ENCODE measurements at places on chromosomes 4 and X.

DNA sequence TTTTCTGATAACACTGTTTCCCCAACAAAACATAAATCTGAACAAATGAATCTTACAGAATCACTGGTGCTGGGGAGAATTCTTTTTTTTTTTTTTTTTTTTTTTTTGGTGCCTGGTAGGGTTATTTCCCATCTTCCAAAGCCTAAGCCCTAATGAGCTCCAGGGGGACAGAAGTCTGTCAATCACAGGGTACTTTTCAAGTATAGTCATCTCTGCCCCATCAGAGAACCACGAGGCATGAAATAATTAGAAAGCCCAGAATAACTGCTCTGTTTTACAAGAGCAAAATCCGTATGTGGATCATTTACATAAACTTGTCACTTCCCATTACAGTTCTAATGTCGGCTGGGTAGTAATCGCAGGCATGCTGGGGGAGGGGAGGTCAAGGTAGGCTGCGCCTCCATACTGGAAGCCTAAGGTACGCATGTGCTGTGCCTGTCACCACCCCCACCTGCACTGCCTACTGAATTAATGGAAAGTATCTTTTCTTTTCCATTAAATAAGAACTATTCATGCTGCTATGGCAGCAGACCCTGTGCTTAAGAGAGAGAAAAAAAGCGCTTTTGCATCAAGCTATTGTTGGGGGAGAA lies 164.7 kb upstream of the LEF1 start:
- no peak for DNase-seq

GRCh38 chrX:17375637-17376430 lies 834 bp downstream of the NHS start:
- DNase-seq, result no peak

DNA sequence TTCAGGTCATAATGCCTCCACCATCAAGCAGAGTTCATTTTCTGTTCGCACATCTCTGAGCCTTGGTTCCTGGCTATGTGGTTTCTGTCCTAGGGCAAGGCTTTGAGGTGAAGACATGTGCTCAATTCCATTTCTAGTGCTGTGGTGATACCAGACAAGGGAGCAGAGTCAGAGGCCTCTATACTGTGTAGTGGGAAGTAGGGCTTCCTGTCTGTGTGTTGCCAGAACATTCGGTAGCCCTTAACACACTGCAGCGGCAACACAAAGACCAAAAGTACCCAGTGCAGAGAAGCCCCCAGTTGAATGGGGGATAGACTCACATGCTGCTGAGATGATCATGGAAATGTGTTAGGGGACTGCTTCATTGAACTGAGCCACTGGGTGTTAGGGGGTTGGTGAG lies 56.4 kb downstream of the STARD8 start:
- no peak for DNase-seq

GRCh38 chr4:181775298-181775697 lies 467.9 kb upstream of the TENM3 start:
- DNase-seq, result no peak

GRCh38 chr4:26907731-26908599 lies 47.3 kb downstream of the STIM2 start:
- DNase-seq, result no peak

DNA sequence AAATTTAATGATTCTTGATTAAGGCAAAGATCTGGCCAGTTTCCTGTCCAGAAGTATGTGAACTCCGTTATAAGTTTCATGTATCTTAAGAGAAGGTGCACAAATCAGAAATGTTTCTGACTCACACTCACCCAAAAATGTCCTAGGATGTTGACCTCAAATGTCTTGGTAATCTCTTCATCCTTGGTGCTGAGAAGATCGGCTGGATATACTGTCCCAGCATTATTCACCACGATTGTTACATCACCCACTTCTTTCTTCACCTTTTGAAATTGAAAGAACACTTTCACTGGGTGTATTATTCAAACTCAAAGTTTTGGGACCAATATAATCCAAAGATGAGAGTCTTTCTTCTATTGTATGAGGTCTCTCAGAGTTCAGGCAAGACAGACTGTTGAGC lies 5.7 kb downstream of the HSD17B13 start:
- DNase-seq, result no peak

- DNase-seq, result no peak
Measured at GRCh38 chr4:94011190-94011589, 182.6 kb downstream of the ATOH1 start.

DNA sequence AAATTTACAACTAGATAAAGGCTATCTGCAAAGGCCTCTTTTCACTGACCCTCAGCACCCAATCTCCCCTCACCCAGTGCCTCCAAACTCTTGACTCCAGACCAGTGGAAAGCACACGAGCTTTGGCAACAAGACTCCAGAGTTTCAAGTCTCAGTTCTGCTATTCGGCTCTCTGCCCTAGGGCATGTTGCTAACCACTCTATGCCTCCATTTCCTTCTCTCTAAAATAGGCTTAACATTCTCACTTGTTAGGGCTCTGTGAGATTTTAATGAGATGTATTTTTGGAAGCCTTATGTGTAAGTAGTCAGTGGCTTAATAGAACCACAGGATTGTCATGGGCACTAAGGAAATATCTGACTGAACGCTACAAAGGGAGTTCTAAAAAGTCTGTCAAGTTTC lies 116.5 kb upstream of the IQCM start:
- DNase-seq, result no peak

DNA sequence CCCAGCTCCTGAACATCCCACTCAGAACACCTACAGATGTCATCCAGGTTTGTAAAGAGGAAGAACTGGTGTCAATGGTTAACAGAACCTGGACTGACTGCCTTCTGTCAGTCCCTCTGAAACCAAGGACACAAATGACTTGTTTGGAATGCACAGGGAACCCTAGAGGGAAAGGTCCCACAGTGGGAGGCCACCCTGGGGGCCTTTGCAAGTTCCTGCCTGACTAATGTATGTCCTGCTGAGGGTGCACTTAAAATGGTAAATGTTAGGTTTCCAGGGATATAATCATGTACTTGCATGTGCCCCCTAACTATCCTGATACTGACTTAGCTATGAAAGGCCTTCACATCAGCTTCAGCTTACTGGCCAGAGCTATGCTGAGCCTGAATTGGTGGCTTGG lies 15.0 kb upstream of the XAGE2 start:
- DNase-seq, result no peak

GRCh38 chr4:163109967-163110366 lies 56.7 kb downstream of the NAF1 start:
- DNase-seq, result no peak

DNA sequence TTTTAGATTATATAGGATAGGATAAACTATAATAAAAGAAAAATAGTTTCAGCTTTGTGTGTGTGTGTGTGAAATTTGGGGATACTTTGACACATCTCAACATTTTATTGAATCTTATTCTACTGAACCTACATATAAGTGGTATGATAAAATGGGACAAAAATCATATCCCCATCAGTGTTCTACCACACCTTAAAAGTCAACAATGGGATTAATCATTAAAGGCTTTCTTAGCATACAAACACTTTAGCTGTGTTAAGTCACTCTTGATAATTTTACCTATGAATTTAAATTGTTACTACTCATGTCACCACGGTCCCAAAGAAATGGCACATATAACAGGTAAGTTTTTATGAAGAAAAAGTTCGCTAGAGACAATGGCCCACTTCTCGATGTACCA lies 37.7 kb upstream of the LRBA start:
- no peak for DNase-seq

DNA sequence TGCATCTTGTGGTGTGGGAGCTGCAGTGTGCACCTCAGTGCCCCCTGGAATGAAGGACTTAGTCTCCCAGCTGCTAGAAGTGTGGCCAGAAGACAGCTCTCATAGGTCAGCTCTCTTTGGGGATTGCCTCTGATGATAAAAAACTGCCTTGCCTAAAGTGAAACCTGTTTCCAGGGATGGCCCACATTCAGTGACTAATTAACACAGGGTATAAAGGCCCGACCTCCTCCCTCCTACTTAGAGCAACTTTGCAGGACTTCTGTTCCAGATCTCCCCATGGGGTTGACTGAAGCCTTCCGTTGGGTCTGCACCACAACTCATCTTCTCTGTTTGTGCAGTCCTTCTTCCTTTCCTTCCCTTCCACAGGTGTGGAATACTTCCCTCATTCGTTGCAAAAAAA lies 53.2 kb downstream of the SPINK2 start:
- no peak for DNase-seq

DNA sequence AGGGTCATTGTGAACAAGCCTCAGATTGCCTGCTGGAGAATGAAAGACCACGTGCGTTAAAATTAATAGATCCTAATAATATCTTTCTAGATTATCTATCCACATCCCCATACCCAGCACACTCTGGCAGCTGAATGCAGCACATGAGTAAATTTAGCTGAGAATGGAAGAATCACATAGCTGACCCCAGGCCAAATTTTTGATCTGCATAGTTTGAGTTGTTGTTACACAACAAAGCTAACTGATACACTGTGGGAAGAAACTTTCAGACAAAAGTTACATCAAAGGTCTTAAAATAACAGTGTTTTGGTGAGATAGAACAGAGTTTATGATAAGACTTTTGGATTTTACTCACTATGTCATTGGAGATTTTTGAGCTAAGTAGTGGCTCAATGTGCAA lies 72.4 kb upstream of the ANXA10 start:
- no peak for DNase-seq

GRCh38 chr4:40122941-40123340 lies 66.3 kb downstream of the N4BP2 start:
- no peak for DNase-seq

DNA sequence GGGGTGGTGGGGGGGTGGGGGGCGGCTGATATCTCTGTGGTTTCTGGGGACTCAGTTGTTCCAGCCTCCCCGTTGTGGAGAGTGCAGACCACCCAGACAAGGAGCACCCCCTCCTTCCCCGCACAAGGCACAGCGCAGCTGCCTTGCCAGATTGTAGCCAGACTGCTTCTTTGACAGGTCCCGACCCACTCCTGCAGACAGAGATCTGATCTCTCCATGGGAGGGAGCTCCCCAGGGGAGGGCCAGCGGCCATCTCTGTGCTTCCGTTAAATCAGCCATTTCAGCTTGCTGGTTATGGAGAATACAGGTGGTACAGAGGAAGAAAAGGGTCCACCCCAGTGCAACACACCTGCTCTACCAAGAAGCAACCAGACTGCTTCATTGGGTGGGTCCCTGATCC lies 80.8 kb downstream of the FGF16 start:
- DNase-seq, result no peak

DNA sequence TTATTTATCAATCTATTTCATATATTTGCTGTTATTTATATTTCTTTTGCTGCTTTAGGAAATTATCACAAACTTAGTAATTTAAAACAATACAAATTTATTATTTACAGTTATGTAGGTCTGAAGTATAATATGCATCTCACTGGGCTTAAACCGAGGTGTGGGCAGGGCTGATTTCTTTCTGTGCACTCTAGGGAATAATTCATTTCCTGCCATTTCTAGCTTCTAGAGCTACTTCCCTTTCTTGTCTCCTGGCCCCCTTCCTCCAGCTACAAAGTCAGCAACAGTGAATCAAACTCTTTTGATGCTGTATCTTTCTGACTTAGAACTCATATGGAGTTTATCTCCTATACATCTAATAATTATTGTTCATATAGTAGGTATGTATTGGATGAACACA lies 303.5 kb upstream of the ARSJ start:
- DNase-seq, result no peak

GRCh38 chr4:21757248-21757647 lies 191.3 kb downstream of the KCNIP4 start:
- DNase-seq, result no peak

GRCh38 chrX:123331859-123332258 lies 147.8 kb downstream of the GRIA3 start:
- DNase-seq, result no peak

DNA sequence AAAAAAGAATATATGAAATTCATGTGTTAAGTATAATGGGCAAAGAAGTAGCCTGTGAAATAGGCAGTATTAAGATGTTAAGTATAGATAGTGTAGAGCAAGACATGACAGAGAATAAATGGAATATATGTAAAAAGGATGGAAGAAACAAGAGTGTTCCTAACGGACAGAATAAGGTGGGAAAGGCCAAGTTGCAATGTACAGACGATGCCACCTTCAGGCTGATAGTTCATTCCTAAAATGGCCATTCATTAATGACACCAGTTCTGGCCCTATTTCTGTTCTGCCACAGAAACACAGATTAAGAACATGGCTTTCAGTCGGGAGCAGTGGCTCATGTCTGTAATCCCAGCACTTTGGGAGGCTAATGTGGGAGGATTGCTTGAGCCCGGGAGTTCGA lies 4.4 kb upstream of the FAM184B start:
- no peak for DNase-seq

- no peak for DNase-seq
Measured at GRCh38 chr4:168743601-168744000, 246.7 kb downstream of the PALLD start.

- DNase-seq, result no peak
Measured at GRCh38 chr4:72314869-72315268, 254.2 kb downstream of the ADAMTS3 start.

DNA sequence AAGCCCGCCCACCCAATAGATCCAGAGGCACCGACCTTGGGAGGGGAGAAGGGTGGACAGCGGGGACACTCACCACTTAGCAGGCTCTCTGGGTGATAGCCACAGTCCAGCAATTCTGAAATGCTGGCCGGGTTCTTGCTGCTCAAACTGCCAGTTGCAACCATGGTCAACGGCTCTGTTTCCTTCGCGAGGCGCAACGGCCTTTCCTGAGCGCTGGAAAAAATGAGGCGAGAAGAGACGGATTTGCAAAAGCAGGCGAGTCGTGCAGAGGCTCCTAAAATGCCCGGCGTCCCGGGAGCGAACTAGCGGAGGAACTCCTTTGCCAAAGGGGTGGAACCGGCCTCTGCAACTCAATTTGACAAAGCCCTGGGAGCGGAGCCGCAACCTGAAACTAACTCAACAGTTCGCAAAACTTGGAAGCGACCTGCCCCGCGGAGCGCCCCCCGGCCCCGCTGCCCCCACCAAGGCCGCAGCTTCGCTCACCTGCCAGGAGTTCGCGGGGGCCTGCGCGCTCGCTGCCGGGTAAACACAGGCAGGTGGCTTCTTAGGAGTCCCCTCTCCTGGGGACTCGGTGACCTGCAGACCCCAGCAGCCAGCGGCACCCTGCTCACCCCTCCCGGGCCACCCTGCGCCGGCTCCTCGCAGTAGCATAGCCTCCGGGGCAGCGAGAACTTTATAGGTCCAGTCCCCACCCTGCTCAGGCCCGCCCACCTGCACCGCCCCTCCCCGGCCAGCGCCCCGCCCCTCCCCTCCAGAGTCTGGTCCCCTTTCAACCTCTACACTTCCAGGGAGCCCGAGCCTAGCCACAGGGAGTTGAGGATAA lies at the start of gene DDIT4L:
TSS of gene DDIT4L (minus strand) at position 649 of the 823 bp plus-strand sequence. CDS start at position 164, 485 bp downstream.
- DNase-seq, result no peak

GRCh38 chrX:74509989-74510388 lies 88.7 kb downstream of the SLC16A2 start:
- no peak for DNase-seq

DNA sequence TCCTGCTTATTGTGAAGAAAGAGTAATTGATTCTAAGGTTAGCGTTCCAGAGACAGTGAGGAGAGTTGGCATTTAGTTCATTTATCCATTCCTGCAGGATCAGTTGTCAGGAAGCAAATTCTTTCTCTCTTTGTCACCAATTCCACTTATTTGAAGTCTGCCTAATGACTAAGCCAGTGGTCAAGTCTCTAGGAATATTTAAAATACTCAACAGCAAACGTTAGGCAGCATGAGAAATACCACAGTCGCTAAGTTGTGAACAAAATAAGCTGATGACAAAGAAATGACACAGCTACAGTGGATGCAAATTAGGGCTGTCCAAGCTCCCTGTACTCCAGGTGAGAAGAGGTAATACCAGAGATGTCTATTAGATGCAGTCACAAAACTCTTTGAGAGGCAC lies 6.6 kb upstream of the MAGEB17 start:
- DNase-seq, result no peak

- no peak for DNase-seq
Measured at GRCh38 chr4:188683571-188683970, 544.3 kb downstream of the TRIML1 start.

Data from stimulated activated CD8-positive, alpha-beta memory T cell treated with anti-CD3 and anti-CD28 coated beads, Interleukin-12 subunit alpha, Interleukin-12 subunit beta, amount 100 ng/mL, for 4 hours (primary cell).